C1 segment of cervical spinal cord (tissue), 14 donors: ENCODE measurements at places on chromosomes 2 and 18.

- DNase-seq = no peak
Observed at GRCh38 chr18:5527603-5528002, 16.2 kb downstream of the EPB41L3 start.

DNA sequence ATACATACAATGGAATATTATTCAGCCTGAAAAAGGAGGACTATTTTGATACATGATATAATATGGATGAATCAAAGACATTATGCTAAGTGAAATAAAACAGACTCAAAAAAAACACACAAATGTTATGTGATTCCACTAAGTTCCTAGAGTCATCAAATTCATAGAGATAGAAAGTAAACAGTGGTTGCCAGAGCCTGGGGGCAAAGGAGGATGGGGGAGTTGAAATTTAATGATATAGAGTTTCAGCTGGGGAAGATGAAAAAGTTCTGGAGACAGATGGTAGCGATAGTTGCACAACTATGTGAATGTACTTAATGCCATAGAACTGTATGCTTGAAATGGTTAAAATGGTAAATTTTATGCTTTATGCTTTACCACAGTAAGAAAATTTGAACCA lies 119.7 kb downstream of the METTL4 start:
- no peak for DNase-seq

DNA sequence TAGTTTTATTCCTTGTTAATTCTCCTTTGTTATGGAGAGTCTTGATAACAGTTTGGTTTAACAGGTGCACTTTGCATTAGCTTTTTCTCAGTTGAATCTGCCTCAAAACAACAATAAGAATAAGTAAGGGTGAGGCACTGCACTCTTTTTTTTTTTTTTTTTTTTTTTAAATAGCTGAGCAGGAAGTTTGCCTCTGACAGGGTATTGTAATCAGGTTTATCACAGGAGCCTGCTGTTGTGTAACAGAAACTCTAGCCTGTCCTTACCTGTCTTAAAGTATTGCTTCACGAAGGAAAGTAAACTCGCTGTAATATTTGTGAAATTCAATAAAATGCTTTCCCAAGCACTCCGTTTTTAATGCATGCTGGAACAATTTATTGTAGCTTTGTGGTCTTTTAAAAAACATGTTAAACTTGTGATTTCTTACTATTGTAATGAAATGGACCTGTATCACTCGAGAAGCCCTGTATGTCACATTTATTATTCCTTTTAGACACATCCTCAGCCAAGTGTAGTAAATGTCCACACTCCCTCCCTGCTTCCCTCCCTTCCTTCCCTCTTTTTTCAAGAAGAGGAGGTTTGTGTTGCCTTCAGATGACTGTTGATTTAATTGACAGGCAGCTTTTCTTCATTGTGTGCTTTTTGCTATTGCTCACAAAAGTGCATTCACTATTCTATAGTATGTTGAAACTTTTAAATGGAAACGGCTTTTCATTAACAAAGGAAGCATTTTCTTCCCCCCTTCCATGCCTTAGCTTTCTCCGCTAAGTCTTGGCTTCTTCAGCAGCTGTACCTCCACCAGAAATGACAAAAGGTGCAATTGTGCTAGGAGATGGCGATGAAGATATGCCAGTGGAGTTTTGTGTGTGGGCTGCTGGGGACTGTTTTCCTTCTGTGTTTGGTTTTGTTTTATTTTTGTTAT lies 52.7 kb downstream of the TAF1B start:
- DNase-seq = no peak

GRCh38 chr2:124092651-124093050 lies 67.6 kb downstream of the CNTNAP5 start:
- DNase-seq = no peak

DNA sequence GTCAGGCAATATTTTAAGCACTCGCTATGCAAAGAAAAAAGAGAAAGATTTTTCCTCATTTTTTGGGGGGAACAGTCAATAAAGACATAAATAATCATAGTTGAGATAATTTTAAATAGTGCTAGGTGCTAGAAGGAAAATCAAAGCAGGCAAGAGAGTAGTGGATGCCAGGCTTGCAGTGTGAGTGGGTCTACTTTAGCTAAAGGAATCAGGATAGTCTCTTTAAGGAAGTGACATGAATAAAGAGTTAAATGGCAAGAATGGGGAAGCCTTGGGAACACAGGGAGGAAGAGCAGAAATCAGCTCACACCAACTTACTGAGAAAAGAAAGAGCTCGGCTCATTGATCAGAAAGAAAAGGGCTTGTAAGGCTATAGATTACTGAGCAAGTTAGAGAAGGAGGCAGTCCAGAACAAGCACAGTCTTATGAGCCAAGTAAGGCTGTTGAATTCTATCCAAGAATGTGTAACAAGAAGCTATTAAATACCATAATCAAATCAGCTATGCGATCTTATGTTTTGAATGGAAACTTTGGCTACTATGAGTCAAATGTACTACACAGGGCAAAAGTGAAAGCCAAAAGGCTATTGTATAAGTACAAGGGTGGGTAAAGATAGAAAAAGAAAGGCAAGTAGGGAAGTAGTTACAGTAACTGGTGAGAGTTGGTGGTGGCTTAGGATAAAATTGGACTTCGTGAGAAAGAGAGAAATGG lies 833.8 kb upstream of the PIK3C3 start:
- no peak for DNase-seq

- DNase-seq = no peak
Observed at GRCh38 chr18:54140641-54141040, 83.8 kb downstream of the MBD2 start.

DNA sequence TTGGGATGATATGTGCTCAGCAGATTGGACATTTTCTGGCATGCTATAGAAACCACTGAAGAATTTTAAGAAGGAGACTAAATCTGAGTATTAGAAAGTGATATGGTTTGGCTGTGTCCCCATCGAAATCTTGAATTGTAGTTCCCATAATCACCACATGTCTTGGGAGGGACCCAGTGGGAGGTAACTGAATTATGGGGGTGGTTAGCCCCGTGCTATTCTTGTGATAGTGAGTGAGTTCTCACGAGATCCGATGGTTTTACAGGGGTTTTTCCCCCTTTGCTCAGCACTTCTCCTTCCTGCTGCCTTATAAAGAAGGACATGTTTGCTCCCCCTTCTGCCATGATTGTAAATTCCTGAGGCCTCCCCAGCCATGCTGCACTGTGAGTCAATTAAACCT lies 535.9 kb upstream of the VRK2 start:
- no peak for DNase-seq
